ENCODE measurements at places on chromosomes 2 and 18.

GRCh38 chr2:151861174-151861573 is 33.0 kb upstream of the ARL5A start:
- no peak for DNase-seq

- DNase-seq, result no peak
Observed at GRCh38 chr2:20257411-20257810, 32.5 kb upstream of the SDC1 start.

GRCh38 chr2:202653890-202654289 is 19.1 kb downstream of the FAM117B start:
- no peak for DNase-seq

- DNase-seq, result no peak
Observed at GRCh38 chr2:42758751-42759150, 5.2 kb downstream of the OXER1 start.

DNA sequence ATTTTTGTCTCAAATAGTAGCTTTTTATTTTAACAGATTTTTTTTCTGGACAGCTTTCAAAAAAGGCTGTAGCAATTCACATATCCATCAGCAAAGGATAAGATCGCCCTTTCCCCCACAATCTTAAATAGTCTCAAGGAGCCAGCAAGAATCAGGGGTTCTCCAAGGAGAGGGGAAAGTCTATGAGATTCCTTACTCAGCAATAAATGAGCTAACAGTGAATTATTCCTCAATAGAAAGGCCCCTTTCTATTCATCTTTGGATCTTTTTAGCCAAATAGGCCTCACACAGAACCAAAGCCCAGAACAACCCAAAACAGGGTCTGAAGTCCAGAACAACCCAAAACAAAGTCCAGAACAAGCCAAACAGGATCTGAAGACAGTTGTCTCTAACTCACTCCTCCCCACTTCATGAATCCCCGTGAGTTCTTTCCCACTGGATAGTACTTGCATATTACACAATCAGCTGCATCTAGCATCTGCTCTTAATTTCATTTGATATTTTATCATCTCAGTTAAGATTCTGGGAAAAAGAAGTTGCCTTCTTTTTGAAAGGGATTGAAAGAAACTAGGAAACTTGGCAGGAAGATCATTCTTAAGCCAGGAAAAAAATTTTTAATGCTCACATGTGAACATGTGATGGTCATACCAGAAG is 3.4 kb upstream of the DHRS9 start:
- DNase-seq, result no peak

GRCh38 chr18:67973916-67974315 is 457.4 kb upstream of the DSEL start:
- DNase-seq, result no peak

- DNase-seq, result peak; percentile 91
Observed at GRCh38 chr2:100292022-100292580, 30.2 kb downstream of the LONRF2 start.

- peak; percentile 86 for DNase-seq
Observed at GRCh38 chr2:27078267-27079194, at the start of gene EMILIN1. EMILIN1 (plus strand) TSS chr2:27078615; CDS start chr2:27079066, 451 bp downstream.

DNA sequence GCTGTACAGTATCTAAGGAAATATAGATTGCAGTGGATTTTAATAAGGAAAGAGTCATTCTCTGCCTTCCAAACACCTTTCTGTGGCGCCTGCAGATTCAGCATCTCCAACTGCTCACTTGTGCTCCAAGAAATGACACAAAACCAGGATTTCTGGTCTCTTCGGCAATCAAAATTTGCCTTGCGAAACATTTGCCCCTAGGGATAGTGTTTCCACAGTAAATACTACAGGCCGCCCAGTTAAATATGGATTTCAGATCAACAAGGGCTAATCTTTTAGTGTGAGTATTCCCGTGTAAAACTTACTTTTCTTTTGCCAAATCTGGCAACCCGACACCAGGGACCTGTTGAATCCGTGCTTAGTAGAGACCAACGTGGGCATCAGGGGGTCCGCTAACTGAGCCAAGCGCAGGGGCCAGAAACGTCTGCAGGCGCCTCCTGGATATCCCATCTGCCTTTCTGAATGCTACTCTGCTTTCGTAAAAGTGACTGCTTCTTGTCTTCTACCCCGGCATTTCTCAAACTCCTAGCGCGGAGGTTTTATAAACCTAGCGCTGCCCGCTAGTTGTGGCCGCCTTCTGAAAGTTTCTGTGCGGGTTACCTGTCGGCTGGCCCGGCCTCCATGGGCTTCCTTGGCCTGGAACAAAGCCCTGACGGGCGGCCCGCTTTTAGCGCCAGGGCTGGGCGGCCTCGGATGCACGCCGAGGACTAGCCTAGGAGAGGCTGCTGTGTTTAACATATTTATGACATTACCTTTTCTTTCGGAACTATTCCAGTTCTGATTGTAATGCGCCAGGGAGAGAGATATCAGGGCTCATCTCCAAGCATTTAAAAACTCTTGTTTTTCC is 2.5 kb downstream of the CYP1B1 start:
- no peak for DNase-seq

DNA sequence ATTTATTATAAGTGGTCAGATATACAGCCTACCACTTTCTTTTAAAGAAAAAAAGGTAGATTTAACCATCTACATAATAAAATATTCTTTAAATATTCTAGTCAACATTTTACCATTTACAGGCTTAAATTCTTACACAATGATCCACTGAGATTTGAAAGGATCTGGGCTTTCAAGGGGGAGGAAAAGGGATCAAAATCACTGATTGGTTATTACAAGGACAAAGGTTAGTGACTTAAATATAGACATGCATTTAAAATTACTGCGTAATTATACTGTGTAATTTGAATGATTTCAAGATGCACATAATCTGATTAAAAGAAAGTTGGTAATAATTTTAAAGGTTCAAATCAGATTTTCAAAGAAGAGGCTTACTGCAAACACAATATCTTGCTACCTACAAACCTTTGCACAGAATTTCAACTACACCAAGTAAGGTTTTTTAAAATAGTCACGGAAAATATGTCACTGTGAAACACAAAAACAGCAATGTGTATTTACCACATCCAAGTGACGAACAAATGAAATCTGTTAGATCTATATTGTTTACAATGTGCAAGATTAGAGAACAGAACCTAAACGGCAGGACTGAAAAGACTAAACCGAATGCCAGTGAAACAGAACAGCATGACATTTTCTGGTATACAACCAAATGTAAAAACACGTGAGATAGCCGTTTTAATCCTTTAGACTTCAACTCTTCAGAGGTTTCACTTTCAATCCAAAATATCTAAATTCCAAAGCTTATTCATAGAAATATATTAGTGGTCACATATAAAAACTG is 40.8 kb downstream of the RTN4 start:
- no peak for DNase-seq

- DNase-seq, result peak; percentile 35
Observed at GRCh38 chr18:811182-811891, 705 bp downstream of the YES1 start.

DNA sequence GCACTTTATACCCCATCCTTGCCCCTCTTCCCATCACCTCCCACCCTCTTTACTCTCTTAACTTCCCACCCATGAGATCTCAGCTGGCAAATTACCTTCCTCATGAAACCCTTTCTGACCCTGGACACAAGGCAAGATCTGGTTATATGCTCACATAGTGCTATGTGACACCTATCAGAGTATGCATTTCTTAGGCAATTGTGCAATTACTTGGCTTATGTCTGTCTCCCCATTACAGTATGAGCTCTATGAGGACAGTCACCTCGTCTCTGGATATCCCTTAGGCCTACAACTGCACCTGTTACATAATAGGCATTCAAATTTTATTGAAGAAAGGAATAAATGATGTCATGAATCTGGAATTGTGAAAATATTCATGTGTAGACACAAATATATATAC is 91.4 kb downstream of the ZNF385B start:
- no peak for DNase-seq

DNA sequence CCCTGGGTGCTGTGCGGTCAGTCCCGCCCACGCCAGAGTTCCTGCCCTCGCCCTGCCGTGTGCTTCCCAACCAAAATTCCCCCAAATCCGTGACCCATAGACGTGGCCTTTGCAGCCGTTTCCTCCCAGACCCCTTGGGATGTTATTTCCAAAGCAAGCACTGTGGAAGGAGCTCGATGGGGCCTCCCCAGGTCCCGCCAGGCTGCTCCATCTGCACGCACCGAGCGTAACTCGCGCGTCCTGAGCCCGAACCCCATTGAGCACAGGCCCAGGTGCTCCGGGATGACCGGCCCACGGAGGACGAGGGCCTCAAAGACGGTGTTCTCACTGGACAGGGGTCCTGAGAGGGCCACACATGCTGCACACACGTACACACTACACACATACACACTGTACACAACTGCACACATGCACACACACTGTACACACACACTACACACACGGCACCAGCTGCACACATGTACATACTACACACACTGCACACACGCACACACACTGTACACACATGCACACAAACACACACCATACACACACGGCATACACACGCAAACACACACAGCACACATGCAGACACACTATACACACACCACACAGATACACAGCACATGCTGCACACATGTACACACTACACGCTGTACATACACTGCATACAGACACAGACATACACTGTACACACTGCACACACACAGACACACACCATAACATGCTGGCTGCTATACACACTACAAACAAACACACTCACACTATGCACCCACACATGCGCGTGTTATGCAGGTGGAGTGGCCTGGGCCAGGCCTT is 431.2 kb upstream of the SALL3 start:
- no peak for DNase-seq

GRCh38 chr18:20971886-20972267 is 139.7 kb downstream of the ROCK1 start:
- peak; percentile 48 for DNase-seq

DNA sequence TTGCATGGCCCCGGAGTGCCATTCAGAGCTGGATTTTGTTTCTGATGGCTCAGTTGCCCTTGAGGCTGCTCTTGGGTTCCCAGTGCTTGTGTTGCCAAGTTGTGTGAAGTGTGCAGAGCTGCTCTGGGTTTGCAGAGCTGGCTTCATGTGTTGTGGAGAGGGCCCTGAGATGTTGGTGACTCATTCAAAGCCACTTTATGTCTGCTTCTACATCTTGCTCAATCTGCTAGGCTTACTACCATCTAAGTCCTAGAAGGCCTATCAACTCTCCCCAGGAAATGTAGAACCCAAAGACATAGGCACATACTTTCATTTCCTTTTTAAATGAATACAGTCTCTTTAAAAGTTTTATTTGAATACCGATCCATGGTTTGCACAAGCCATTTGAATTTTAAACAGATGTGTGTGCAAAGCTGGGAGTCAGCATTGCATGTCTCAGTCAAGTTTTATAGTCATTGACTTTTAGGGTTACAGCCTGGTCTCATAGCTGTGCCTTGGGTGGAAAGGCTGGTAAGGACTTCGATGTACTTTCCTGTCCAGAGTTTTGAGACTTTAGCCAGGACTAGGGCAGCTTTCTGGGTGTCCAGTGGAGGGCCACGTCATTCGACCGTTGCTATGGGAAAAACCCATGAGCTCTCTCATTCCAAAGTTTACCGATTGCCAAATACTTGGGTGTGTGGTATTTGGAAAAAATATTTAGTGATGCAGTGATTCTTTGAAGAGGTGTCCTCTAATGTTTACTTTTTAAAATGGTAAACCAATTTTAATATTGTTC is 105.0 kb downstream of the LTBP1 start:
- DNase-seq, result peak; percentile 89

DNA sequence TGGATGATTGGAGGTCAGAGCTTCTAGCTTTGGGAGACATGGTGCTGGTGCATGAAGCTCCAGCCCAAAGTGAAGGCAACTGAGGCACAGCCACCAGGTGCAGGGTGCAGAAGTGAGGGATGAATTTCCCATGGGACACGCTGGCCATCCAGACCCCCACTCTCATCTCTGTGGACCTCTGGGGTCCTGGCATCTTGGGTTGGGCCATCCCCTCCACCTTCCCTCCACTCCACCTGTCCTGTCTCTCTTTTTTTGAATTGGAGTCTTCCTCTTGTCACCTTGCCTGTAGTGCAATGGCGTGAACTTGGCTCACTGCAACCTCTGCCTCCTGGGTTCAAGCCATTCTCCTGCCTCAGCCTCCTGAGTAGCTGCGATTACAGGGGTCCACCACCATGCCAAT is 3.4 kb downstream of the NGEF start:
- no peak for DNase-seq

GRCh38 chr2:182444806-182445205 is 18.0 kb upstream of the PDE1A start:
- peak; percentile 51 for DNase-seq

- DNase-seq, result peak; percentile 95
Observed at GRCh38 chr2:3465844-3466481, 53.4 kb downstream of the ADI1 start.

DNA sequence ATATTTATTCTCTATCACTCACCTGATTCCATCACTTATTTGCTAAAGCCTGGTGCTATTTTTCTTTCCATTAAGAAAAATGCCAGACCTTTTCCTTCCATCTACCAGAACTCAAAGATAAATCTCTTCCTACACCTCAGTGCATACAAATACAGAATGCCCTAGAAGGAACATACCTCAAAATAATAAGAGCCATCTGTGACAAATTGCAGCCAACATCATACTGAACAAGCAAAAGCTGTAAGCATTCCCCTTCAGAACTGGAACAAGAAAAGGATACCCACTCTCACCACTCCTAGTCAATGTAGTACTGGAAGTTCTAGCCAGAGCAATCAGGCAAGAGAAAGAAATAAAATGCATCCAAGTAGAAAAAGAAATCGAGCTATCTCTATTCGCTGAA is 315.9 kb upstream of the UBE2E3 start:
- DNase-seq, result no peak

- DNase-seq, result no peak
Observed at GRCh38 chr2:221377066-221377465, 195.0 kb downstream of the EPHA4 start.

DNA sequence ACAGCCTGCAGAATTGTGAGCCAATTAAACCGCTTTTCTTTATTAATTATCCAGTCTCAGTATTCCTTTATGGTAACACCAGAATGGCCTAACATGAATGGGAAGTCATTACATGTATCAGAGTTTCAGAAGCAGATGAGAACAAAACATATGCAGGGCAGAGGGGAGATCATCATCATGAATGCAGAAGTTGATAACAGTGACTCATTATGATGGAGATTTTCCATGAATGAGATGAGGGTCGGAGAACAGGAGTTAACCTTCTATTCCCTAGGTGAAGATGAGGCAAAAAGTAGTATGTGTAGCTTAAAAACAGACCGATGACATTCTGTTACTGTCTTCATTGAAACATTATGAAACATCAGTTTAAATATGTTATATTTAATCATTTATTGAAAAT is 59.5 kb upstream of the PPM1B start:
- DNase-seq, result no peak

GRCh38 chr18:47077111-47077510 is 41.7 kb upstream of the ELOA2 start:
- no peak for DNase-seq

GRCh38 chr2:172674034-172674967 is 61.3 kb upstream of the RAPGEF4 start:
- DNase-seq, result peak; percentile 45

- DNase-seq, result no peak
Observed at GRCh38 chr2:22788749-22789327, 596.1 kb upstream of the KLHL29 start.

GRCh38 chr2:37896319-37896718 is 28.8 kb upstream of the RMDN2 start:
- DNase-seq, result no peak
